ENCODE measurements at places on chromosomes 3 and 15.

DNA sequence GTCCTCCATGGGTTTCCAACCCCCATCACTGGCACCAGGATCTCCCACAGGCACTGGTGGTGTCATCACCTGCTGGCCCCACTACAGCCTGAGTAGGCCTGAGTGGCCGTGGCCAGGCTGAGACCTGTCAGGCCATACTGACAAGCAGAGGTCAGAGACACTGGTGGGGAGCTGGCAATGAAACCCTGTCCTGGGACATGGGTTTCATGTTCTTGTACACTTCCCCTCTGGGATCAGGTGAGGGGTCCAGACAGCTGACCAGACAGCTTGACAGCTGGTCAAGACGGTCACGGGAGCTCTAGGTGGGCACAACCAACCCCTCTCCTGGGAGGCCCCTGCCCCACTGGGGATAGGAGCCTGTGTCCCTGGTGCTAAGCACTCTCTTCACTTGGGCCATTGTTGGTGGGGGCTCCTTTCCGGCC lies 13.1 kb downstream of the ZBTB47 start:
- no peak for DNase-seq

- no peak for DNase-seq
Observed at GRCh38 chr3:177731644-177732268, 534.5 kb upstream of the TBL1XR1 start.

DNA sequence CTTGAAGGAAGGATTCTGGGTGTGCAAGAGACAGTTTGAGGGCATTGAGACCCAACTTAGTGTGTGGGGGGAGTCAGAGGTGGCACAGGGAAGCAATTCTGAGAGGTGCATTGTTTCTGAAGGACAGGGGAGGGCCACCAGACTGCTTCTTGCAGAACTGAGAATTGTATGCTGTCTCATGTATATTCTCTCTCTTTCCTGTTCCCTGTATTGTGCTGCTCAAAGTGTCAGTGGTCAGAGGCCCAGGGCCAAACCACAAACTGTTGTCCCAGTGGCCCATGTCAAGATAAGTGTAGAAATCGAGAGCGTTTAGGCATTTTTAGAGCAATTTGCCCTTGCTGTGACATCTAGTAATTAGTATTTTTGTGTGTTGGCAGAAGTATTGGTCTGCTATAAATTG lies 567.1 kb downstream of the EDEM1 start:
- DNase-seq, result no peak

DNA sequence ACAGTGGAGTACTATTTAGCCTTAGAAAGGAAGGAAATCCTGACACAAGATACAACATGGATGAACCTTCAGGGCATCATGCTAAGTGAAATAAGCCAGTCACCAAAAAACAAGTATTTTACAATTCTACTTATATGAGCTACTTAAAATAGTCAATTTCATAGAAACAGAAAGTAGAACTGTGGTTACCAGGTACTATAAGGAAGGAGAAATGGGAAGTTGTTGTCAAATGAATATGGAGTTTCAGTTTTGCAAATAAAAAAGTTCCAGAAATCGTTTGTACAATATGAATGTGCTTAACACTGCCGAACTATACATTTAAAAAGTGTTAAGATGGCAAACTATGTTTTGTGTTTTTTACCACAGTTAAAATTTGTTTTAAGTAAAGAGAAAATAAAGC lies 26.8 kb downstream of the TRANK1 start:
- no peak for DNase-seq

GRCh38 chr3:126149256-126149902 lies 31.0 kb downstream of the ALDH1L1 start:
- DNase-seq, result no peak

DNA sequence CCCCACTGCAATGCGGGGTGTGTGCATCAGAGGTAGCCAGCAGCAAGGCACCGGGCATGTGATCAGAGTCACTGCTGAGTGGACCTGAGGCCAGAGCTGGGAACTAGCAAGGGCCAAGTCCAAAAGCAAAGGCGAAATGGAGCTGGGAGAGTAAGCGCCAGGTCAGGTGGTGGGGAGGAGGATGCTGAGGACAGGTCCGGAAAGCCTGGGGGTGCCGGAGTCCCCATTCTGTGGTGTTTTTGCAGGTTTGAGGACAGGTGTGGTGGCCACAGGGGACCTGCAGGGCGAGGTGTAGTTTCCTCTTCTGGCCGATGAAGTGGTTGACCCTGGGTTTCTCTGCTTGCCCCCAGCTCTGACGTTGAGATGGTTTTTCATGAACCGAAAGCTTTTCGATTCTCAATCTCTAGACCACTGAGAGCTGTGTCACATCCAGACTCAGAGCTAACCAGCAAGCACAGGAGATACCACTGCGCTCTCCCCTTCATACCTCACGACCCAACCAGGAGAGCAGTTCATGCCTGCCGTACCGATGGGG lies 35.0 kb upstream of the HES1 start:
- DNase-seq, result no peak

DNA sequence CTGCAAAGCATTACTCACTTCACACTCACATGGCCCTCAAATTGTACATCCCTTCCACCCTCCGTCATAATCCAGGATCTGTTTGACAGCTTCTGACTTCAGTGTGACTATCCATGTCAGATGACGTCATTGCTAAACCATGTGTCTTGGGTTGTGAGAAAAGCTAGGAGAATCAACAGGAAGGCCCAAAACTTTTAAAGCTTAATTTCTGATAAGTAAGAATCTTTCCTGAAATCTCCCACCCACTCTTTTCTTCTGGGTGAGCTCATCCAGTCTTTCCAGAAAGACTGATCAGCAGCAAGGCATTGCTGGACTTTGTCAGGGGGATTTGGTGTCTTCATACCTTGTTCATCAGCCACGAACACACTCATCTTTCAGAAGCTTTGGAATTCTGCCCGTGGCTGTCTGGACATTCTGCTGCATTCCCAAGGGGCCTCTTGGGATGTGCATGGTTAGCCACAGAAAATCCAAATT lies 11.5 kb upstream of the LMCD1 start:
- no peak for DNase-seq

DNA sequence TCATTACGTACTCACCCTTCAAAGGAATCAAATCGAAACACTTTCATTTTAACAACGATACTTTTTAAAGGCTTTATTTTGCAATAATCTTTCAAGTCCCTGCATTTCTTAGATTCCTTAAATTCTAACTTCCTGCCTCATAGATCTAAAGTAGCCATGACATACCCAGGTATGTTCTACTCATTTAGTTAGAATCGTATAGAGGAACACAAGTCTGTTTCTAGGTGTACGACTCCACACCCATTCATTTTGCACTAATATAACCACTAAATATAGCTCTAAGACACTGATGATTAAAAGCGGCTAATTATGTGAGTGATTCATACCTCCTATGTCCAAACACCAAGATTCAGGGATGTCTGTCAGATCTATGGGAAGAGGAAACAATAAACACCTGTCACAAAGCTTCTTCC lies 1.3 kb downstream of the ATP13A3 start:
- DNase-seq, result no peak

GRCh38 chr15:72237029-72237852 lies 6.3 kb upstream of the PKM start:
- no peak for DNase-seq

DNA sequence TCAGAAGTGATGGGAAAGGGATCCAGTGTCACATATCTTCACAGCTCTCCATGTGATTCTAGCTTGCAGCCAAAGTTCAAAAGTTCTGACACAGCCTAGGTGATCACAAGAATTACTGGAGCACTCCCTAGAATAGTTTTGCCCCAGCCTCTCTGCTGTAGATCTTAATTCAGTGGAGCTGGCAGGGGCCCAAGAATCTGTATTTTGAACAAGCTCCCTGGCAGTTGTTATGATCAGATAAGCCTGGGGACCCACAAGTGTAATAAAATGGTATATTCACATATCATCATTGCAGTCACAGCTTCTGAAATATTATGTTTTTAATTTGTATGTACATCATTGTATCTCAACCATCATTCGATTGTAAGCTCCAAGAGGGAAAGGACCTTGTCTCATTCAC lies 62.3 kb downstream of the NOX5 start:
- DNase-seq, result no peak
